NCI-H1930 (cell line): ENCODE measurements at places on chromosomes 16 and 17.

GRCh38 chr16:50102051-50102746 is 36.4 kb downstream of the HEATR3 start:
- DNase-seq = no peak

DNA sequence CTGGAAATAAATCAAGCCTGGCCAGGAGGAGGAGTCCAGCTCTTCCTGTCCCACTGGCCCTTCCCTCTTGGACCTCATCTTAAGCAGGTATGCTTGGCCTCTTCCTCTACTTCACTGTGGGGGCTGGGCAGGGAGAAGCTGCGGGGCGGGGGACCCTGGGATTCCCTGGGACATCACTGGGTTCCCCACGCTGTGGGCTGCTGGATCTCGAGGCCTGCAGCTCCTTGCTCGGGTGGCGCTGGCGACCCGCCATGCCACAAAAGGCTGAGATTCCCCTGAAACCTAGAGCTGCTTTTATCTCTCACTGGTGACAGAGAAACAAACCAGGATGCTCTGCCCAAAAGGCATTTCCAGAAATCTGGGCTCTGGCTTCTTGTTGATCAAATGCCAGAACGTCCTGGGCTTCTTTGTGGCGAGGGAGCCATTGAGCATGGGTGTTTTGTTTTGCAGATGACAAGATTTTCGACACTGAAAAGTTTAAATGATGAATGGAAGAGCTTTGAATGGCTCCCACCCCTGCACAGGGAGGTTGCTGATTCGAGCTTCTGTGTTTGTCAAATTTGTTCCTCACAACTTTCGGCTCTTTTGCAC is 8.6 kb upstream of the PGS1 start:
- DNase-seq = no peak

DNA sequence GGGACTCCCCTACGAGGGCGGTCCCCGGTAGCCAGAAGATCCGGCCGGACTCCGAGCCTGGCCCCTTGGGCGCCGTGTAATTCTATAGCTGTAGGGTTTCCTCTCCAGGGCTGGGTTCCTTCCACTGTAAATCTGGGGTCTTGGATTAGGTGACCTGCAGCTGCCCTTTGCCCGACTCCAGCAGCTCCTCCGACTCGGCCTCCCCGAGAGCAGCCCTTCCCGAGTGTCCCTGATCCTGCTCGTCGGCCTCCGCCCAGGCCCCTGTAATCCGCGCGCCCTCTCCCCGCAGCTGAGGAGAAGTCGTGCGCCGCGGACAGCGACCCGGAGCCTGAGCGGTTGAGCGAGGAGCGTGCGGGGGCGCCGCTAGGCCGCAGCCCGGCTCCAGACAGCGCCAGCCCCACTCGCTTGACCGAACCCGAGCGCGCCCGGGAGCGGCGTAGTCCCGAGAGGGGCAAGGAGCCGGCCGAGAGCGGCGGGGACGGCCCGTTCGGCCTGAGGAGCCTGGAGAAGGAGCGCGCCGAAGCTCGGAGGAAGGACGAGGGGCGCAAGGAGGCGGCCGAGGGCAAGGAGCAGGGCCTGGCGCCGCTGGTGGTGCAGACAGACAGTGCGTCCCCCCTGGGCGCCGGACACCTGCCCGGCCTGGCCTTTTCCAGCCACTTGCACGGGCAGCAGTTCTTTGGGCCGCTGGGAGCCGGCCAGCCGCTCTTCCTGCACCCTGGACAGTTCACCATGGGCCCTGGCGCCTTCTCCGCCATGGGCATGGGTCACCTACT is 5.5 kb downstream of the TBX2 start:
- DNase-seq = no peak

GRCh38 chr17:77327566-77328464 is 187.0 kb downstream of the SEC14L1 start:
- DNase-seq = no peak

DNA sequence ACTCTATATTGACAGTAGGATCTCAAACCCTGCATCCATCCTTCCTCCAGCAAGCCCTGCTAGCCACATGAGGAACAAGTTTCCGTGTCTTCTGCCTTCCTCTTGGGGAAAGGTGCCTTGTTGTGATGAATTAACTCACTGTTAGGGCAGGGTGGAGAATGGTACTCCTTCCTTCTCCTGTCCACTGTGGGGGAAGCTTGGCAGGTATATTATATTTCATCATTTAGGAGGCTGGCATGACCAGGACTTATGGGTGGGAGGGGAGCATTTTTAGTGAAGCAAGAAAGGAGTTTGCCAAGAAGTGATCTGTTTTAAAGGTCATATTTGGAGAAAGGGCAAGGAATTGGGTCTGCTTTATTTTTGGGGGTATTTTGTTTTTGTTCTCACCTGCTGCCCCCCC is 9.3 kb upstream of the CDC6 start:
- DNase-seq = no peak

GRCh38 chr16:90043526-90043925 is 24.3 kb upstream of the DBNDD1 start:
- no peak for DNase-seq

DNA sequence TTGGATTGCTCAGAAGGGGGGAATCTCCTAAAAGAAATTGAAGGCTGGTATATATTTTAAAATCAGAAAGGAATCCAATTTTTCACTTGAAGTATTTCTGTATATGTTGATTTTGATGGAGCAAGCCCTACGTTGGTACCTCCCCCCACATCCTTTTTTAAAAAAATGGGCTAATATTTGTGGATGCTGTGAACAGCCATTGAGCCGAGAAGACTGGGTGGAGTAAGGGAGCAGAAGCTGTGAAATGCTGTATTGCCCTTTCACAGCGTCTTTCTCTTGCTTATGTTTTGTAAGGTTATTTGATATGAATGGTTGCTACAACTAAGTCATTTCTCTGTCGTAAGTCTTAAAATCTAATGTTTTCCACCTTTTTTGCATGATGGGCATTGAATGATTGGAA is 2.3 kb downstream of the PAFAH1B1 start:
- DNase-seq = no peak

DNA sequence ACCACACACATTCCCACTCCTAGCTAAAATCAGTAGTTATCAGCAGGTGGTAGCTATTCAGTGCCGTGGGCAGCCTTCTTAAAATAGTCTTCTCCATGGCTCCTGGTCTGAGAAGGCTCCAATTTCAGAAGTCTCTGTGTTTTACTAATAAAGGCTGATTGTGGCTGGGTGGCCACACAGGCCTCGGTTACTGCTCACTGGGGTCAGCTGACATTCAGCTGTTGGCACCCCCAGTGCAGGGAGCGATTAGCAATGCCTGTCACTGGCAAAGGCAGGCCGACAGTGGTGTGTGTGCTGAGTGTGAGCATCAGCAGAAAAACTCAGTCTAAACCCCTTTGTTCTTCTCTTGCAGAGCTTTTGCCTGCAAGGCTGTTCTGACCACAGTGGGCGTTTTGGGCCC is 16.6 kb upstream of the DBNDD1 start:
- no peak for DNase-seq

GRCh38 chr17:41676058-41676419 is 12.6 kb upstream of the EIF1 start:
- DNase-seq = no peak

GRCh38 chr17:63525190-63525946 is 2.2 kb downstream of the KCNH6 start:
- no peak for DNase-seq

GRCh38 chr17:17109907-17110306 is 67.7 kb downstream of the MPRIP start:
- DNase-seq = no peak

DNA sequence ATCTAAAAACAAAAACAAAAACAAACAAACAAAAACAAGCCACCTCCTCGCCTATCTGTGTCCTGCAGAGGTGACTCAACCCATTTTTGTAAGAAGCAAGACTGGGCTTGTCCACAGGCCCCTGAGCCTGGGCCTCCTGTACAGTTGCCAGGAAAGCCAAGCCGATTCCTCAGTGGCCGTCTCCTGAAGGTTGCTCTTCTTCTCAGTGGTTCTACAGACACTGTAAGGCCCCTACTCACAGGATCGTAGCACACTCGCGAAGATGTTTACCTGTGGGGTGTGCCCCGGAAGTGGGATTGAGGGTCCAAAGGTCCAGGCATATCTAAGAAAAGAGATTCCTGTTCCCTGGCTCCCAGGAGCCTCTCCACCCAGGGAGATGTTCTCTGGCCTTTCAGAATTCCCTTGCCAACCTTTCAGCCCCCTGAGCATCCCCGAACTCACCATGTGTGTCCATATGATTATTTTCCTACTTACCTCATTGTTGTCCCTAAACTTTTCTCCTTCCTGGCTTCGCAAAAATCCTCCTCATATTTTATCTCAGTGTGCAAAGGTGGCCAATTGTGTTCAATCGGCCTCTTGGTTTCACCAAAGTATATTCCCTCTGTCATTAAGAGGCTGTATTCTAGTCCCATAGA is 7.5 kb upstream of the CES3 start:
- no peak for DNase-seq

GRCh38 chr17:12789075-12789480 is 220 bp upstream of the ARHGAP44 start:
- DNase-seq = no peak

DNA sequence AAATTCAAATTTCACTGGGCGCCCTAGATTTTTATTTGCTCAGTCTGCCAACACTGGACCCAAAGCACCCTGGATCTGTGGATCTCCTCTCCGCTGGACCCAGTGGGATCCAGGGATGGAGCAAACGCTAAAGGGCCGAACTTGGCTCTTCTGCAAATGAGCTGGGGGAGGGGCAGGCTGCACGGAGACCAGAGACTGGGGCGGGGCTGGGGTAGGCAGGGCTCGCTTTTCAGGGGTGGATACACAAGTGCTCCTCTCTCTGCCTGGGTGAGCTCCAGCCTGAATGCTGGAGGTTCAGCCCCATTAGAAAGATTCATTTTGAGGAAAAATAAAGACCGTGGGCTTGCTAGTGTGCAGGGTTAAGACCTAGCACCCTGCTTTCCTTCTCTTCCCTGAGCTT is 8.9 kb downstream of the CBX4 start:
- DNase-seq = no peak

GRCh38 chr16:87706278-87707000 is 59.3 kb downstream of the KLHDC4 start:
- DNase-seq = no peak

DNA sequence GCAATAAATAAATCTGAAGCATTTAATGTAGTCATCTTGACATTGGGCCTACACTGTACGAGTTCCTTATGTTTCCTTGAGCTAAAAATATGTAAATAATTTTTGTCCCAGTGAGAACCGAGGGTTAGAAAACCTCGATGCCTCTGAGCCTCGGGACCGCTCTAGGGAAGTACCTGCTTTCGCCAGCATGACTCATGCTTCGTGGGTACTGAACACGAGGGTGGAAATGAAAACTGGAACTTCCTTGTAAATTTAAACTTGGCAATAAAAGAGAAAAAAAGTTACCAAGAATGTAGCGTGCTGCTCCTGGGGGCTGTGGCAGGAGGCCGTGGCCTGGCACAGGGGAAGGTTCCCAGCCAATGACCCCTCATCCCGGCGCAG is 74.1 kb downstream of the SOCS1 start:
- DNase-seq = no peak

DNA sequence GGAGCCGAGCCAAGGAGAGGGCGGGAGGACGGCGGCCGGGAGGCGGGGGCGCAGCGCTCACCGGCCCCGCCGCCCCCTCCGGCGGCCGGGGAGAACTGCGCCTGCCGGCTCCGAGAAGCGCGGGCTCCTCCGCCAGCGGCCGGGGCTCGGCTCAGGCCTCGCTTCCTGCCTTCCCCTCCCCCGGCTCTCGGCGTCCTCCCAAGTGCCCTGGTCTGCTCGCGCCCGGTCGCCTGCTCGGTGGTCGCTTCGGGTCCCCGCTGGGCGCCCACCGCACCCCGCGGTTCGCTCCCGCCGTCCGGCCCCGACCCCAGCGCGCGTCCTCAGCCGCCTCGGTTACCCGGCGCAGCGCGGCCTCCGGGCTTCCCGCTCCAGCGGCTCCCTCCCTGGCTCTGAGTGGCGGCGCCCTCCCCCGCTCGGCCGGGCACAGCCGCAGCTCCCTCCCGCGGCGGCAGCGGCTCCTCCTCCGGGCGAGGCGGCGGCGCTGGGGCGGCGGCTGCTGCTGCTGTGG is 313 bp downstream of the UBTF start:
- no peak for DNase-seq

GRCh38 chr17:43015579-43015978 is 6.6 kb downstream of the VAT1 start:
- no peak for DNase-seq

GRCh38 chr17:2899906-2900305 is 103.7 kb downstream of the RAP1GAP2 start:
- DNase-seq = no peak

GRCh38 chr17:798246-798645 is 16.1 kb downstream of the MRM3 start:
- DNase-seq = no peak

DNA sequence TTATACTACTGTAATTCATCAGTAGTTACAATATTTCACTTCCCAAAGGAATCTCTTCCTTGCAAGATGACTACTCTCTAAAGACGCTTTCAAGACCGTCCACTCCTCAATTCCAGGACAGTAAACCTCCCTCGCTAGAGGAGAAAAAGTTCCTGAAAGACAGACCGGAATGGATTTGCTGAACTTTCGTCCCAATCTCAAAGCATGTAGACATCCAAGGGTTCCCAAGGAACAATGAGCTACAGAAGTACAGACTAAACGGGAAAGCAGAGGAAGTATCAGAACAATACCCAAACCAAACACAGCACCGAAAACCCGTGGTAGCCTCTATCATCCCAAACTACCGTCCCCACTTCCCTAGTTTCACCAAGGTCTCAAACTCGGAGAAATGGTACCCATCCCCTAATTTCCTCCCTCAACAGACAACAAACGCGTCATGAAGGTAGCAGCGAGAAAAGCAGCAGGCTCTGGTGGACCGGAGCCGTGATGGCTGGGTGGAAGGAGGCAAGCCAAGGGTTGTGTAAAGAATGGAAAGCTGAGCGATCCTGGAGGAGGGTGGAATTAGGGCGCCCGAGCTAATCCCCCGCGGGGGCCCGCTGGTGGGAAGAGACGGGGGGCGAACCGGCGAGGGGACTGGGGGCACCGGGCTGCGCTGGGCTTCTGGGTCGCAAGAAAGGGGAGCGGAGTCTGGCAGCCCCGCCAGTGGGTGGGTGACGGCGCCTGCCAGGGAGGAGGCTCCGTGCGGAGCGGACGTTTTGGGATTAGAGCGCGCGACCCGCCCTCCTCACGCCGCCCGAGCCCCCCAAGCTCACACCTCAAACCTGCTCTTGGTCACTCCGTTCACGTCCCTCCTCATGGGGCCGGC is 647 bp downstream of the FBXL20 start:
- no peak for DNase-seq

DNA sequence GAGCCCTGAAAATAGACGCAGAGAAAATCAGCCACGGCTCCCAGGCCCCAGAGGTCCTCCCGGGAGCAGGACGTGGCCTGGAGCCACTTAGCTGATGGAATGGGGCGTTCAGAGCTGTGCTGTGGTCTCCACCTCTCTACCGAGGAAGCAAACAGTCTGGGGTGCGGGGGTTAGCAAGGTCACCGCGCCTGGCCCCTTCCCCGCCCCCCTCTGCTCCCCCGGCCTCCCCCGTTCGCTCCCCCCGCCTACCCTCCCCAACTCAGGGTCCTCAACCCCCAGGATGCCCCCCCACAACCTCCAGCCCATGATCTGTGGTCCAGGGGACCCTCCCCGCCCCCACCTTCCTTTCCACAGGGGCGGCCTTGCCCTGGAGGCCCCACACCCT is 20.6 kb upstream of the C1QTNF8 start:
- DNase-seq = no peak
